Umbilical cord (tissue), 2 donors: ENCODE measurements at places on chromosomes 3 and 15. TPM values are rescaled to one million over a fixed set of nuclear protein-coding genes. Genes with fewer than 3 reads are reported as not detected.
A peak's percentile ranks its signal among the peaks of the same experiment; 100 is the strongest.

DNA sequence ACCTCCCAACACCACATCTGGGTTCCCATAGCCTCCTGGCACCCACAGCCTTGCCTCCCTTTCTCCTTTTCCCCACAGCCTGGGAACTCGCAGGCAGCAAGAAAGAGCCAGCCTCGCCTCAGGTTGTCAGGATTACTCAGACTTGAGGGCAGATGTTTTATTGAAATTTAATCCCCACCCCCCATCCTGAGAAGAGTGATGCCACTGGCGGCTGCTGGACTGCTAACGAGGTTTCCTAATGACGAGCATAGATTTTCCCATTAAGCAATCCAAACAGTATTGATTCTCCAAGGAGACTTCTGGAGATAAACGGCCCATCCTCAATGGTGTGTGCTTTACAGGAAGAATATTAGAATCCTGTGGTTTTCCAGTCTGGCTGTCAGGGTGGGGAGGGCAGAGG lies 13.7 kb downstream of the SHF start:
- no peak for DNase-seq

- DNase-seq = peak; percentile 70
These were observed 70.0 kb upstream of the HEG1 start for GRCh38 chr3:125125821-125126245.

- DNase-seq = peak; percentile 69
These were observed 1.1 kb downstream of the DIPK2A start for GRCh38 chr3:143972505-143973258.

GRCh38 chr3:46383951-46384330 lies 13.2 kb downstream of the CCR5 start:
- no peak for DNase-seq

DNA sequence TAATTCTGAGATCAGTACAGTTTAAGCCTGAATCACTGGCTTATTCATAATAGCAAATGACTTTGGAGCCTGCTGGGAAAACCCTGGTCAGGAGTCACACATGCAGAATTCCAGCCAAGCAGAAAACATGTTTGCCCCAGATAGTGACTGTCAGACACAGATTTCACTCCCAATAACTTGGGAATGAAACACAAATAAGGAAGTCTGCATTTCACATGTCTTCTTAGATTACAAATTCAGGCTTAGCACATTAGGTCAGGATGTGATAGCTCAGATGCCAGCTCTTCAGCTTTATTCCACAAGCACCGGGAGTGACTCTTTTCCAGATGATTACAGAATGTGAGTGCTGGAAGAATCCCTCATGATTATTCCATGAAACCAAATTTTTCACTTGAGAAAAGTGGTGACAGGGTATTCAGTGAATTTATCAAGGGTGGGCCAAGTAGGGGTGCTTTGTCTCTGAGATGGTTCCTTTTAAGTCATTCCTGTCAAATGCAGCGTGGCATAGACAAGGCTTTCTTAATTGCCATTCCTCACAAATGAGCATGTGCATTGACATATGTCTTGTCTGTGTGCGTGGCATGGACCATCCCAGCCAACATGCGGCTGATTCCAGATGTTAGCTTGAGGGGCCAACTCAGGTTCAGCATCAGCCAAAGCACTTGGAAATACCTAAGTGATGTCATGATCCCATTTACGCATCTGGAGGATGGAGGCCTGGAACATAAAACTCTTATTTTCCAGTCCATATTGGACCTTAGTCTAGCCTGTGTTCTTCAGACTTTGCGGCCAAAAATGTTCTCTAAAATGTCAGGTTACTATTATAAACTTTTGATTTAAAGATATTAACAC lies 191.0 kb downstream of the EPHB1 start:
- DNase-seq = peak; percentile 50

DNA sequence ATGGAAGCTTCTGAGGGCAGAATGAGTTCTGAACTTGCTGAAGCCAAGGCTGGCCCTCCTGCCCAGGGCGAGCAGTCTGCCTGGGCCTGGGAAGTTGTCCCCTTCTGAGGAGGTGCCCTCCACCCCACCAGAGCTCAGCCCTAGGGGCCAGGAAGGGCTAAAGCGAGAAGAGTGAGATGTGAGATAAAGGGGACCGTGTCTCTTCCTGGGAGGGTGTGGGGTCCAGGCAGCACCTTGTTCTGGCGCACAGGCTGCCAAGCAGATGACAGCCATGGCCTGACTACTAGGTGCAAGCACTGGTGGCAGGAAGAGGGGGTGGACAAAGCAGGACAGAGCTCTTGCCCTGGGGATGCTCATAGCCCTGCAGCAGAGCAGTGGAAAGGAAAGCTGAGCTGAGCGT lies 3.7 kb downstream of the PAK6 start:
- DNase-seq = no peak

HHATL gene
- not detected for total RNA-seq

SYNPR gene
- 9.9 TPM for total RNA-seq

SUMF1 gene
- total RNA-seq = 67.9 TPM

PIGZ gene
- 9.4 TPM for total RNA-seq

SAMD7 gene
- 1.9 TPM for total RNA-seq
